ENCODE measurements at places on chromosomes 1 and 21.

DNA sequence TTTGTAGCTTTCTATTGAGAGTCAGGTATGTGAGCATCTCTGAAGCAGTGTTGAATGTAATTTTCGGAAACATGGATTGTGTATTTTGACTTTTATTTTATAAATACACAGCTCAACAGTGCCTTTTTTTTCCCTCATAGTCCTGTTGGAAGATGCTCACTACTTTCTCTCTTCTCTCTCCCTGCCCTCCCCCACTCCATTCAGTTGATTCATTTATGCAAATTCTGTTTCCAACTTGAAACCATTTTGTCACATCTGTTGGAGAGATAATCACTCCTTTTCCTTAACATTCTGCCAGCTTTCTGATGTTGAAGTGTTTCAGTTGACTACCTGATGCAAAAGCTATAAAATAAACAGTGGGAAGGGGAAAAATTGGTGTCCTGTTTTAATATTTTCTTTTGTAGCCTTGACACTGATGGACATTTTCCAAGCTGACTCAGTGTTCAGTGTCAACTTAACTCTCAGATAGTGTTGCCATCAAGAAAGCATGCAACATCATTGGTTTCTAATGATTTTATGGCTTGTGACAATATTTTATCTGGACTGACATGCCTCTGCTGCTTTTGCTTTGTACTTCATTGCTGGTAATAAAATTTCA lies 194.5 kb downstream of the HS2ST1 start:
- no peak for DNase-seq

DNA sequence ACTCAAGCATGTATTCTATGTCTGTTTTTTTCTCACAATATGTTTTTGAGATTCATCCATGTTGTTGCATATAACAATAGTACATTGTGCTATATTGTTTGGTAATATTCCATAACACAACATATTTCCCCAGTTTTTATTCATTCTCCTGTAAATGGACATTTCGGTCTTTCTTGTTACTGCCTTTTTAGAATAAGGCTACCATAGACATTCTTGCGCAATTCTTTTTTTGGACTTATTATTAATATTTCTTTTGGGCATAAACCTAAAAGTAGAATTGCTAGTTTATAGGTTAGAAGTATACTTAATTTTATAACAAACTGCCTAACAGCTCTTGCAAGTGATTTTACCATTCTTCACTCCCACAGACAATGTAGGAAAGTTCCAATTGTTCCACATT lies 573.0 kb downstream of the ADGRL2 start:
- DNase-seq, result no peak

GRCh38 chr1:111213412-111213811 lies 13.0 kb upstream of the DENND2D start:
- DNase-seq, result no peak

GRCh38 chr1:240385985-240386978 lies 225.7 kb downstream of the GREM2 start:
- DNase-seq, result no peak

DNA sequence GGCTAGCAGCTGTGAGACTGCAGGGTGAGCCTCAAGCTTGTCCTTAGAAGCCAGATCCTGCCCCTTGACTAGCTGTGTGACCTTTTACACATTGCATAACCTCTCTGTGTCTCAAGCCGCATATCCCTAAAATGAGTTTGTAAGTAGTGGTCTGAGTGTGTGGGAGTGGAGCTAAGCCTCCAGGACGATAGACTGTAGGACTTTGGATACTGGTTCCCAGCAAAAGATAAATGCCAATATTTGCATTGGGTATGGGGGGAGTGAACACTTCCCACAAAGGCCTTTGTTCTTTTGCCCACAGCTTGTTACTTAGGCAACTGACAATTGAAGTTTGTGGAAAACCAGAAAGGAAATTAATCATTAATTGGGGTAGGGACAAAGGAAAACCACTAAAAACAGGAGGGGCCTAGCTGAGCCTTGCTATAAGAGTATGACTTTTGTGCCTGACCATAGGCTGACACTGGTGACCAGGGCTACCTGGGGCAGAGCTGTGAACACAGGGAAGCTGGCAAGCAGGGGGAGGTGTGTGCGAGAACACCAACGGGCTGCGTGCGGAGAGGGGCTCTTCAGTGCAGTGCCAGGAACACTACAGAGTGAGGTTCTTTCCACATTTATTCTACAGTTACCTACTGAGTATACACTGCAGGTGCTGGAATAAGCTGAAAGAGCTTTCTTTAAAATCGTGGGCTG lies 102.4 kb upstream of the ETV3 start:
- no peak for DNase-seq

DNA sequence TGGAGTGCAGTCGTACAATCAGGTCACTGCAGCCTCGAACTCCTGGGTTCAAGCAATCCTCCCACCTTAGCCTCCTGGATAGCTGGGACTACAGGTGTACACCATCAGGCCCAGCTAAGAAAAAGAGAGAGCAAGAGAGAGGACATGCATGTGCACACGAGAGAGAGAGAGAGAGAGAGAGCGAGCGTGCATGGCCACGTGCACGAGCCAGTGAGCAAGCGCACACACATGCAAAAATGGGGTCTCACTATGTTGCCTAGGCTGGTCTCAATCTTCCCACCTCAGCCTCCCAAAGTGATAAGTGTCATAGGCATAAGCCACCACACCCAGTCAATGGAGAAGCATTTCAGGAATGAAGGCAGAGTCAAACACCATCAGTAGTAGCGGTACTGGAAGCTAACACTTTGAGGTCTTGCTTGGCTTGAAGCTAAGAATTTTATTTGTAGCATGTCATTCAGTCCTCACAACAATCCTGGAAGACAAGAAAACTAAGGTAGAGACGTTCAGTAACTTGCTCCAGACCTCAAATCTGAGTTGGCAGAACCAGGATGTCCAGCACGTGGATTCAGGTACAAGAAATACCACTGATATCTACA lies 14.5 kb downstream of the GNB1 start:
- no peak for DNase-seq

- DNase-seq, result no peak
These were observed 30.4 kb downstream of the TRIT1 start for GRCh38 chr1:39852876-39853275.

DNA sequence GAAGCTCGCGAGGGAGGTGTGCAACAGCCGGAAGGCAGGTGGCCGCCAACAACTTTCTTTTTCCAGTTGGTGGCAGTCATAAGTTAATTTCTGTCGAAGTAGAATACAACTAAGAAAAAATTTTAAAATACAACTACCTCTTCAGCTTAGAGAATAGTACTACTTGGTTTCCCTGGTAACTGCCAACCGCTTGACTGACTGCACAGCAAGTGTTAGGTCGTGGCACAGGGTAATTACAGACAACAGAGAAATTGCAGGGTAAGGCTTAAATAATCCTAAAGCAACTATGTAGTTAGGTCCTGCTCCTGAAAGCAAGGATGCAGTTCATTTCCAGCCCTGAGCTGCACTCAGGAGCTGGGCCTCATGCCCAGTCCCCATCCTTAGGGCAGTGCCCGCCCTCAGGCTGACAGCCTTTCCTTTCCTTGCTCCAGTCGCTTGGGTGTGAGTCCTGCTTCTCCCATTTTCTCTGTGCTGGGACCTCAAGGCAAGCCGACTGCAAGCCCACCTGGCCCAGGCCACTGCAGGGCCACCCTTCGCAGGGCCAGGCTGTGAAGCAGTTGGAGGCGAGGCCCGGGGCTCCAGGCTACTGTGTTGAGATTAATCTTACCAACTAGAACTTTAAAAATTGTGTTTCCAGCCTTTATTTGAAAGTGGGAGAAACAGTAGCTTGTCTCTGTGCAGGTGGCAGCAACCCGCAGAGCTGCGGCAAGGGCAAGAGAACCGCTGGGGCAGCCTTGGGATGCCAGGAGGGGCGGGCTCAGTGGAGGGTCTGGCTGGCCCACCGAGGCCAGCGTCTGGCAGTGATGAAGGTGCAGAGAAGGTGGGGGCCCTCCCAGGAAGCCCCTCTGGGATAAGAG lies 148.3 kb downstream of the PCBP3 start:
- no peak for DNase-seq
